ENCODE measurements at places on chromosomes 11 and 22. TPM values are rescaled to one million over a fixed set of nuclear protein-coding genes. Genes with fewer than 3 reads are reported as not detected.

ZNF280B gene
- 0.83 TPM for total RNA-seq

OR52E8 gene
- total RNA-seq, result not detected

OR8B8 gene
- total RNA-seq, result not detected

CHST1 gene
- 0.33 TPM for total RNA-seq

OVCH2 gene
- total RNA-seq, result 12.9 TPM

CTSW gene
- total RNA-seq, result not detected

BTBD18 gene
- total RNA-seq, result not detected

All from mammary epithelial cell (primary cell).